HFFc6 (cell line): ENCODE measurements at places on chromosomes 11 and 22.

DNA sequence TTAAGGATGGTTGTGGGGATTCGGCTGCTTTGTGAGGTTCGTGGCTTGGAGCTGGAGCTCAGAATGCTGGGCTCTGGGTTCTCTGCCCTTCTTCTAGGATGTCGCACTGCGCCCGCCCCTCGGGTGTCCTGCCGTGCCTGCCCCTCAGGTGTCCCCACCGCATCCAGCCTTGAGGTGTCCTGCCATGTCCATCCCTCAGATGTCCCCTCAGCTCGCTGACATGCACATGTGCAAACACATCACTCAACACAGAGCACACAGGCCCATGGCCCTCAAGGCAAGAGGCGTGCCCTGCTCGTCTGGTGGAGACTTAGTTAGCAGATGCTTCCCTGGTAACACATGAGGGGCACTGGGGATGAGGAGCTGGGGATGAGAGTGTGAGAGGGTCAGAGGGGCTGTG lies 359.3 kb downstream of the TBC1D22A start:
- no peak overlapping the region for H3K27ac ChIP-seq
- DNase-seq, result no peak
- H3K27me3 ChIP-seq, result no peaks in the 10 kb centered on the region; the same call in 1 of the 2 replicates
- H3K4me1 ChIP-seq, result no peaks in the 10 kb centered on the region

- peak overlapping the region; percentile 67; the same call in 1 of the 2 replicates for H3K27ac ChIP-seq
- H3K4me3 ChIP-seq, result no peak overlapping the region
- H3K4me1 ChIP-seq, result peaks cover 29% of the 10 kb centered on the region
These were observed 10.5 kb upstream of the PATL1 start for GRCh38 chr11:59679347-59679746.

DNA sequence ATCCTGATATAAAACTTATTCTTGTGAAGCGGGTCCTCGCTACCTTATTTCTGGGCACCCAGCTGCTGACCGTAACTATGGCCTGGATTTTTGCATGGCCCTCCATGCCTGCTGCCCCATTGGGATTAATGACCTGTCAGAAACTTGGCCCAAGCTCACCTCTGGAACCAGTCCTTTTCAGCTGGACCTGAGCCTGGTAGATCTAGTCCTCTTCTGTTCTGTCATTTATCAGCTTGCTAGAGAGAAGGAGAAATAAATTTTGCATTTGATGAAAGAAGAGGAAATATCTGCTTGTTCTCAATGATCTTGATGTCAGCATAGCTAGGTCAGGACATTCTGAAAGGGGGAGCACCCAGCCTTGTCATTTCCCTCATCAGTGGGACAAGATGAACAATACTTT lies 387.8 kb upstream of the LARGE1 start:
- H3K27me3 ChIP-seq, result no peaks in the 10 kb centered on the region; the same call in 1 of the 2 replicates
- H3K36me3 ChIP-seq, result peaks cover 4% of the 10 kb centered on the region; the same call in 1 of the 2 replicates
- H3K4me3 ChIP-seq, result no peak overlapping the region
- no peak for DNase-seq

DNA sequence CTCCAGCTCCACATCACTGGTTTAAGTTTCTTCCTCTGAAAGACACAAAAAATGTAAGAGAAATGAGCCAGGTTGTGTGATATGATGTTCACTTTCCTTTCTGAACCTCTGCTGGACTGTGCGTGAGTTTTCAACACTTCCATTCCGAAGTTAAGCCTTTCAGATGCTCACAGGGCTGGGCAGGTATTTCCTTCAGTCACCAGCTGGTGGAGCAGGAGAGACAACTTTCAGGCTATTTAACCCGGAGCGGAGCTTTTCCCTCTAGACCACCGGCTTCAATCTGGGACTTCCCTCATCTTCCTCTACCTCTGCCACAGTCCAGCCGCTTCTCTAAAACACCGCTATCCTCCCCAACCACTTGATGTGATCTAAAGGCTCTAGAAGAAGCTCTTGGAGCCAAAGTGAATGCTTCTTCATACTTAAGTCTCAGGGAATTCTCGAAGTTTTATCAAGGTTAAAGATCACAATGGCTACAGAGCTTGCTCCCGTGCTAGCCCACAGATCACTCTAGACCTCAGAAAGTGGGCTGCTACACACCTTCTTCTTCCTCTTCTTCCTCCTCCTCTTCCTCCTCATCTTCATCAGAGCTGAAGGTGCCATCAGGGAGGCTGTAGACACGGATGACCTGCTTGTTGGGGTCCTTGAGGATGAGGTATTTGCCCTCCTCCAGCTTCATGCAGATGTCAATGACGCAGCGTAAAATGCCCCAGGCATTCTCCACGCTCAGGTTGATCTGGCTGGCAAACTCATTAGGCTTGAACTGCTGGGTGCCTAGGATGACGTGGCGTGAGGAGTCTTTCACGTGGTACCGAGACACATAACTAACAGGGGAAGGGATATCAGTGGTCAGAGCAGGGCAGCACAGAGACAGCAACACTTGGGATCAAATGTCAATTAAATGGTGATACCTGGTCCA lies 4.4 kb upstream of the FOXRED2 start:
- H3K27ac ChIP-seq, result 0 out of 2 replicates have a peak overlapping the region, but pooled peaks have one; percentile 3
- peak; percentile 23 for DNase-seq
- peaks cover 38% of the 10 kb centered on the region for H3K36me3 ChIP-seq
- H3K4me1 ChIP-seq, result peaks cover 6% of the 10 kb centered on the region
- H3K4me3 ChIP-seq, result no peak overlapping the region

GRCh38 chr11:48261600-48261999 lies 2.1 kb upstream of the OR4X1 start:
- H3K4me1 ChIP-seq, result no peaks in the 10 kb centered on the region
- no peaks in the 10 kb centered on the region for H3K36me3 ChIP-seq
- DNase-seq, result no peak
